ENCODE measurements at places on chromosomes 16 and 17.

DNA sequence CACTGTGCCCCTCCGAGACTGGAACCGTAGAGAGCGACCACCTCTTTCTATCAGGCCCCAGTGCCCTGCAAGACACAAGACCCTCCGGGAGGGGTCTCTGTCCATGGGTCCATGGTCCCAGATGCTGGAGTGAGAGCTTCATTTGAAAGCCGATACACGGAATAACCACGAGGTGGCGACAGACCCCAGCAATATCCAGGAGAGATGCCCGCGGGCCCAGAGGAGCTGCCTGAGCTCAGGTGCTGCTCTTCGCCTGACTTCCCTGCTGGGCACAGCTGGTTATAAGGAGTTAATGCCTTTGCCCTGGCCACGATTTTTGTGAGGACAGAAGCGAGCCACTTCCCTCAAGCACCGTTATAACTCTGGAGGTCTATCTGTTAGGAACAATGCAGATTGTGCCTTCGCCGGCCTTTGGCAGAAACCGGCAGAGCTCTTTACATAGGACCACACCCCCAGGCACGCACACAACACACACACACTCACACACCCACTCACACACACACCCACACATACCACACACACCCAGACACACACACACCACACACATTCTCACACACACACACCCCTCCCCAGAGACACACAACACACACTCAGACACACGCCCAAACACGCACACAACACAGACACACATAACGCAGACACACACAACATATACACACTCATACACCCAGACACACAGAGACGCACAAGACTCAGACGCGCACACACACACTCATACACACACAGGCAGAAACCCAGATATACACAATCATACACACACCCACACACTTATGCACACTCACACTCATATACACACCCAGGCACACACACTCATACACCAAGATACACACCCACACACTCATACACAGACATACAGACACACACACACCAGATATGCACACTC, 436.4 kb downstream of the SOX9 start:
- DNase-seq, result peak; percentile 51

DNA sequence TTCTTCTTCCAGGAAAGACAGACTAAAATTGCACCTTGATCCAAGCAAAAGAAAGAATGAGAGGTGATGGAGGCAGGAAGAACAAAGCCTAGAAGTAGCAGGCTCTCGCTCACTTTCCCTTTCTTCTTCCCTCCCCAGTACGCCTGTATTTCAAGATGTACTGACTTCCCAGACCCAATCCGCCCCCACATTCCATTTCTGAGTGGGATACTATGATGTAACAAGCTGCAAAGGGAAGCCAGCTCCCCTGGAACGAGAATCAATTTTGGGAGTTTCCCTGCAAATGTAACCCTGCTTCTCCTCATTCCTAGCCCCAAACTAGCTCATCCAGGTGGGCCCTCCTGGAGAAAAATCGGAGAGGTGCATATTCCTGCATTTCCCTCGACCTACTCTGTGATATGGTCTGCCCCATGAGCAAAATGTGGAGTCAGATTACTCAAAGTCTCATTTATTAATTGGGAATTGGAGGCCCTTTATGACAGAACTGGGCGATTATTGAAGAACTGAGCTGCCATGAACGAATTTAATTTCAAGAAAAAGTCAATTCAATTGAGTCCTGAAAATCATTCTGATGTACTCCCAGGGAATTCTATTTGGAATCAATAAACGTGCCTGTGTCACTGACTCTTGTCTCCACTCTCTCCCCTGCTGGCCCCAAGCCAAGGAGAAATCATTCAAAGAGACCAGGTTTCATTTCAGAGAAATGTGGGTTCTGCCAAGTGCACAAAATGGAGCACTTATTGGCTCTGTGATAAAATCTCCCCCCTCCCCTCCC, 398.9 kb downstream of the SHISA9 start:
- no peak for DNase-seq

- no peak for DNase-seq
Measured at GRCh38 chr17:58517378-58517927, 3.0 kb upstream of the MTMR4 start.

- peak; percentile 11 for DNase-seq
Measured at GRCh38 chr17:81601525-81602120, 35.3 kb downstream of the NPLOC4 start.

DNA sequence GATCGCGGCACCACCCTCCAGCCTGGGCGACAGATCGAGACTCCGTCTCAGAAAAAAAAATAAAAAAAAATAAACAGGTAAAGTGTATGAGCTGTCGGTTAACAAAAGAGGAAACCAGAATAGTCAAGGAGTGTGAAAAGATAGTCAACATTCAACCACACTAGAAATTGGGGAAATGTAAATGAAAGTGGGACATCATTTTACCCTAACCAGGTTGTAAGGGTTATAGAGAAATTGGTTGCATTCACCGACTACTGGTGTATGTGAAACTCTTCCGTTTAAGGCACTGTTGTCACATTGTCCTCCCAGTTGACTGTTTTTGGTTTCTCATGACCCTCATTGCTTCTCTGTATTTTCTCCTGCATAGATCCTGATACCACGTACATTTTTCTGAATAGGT, 62.8 kb downstream of the RABEP1 start:
- no peak for DNase-seq

DNA sequence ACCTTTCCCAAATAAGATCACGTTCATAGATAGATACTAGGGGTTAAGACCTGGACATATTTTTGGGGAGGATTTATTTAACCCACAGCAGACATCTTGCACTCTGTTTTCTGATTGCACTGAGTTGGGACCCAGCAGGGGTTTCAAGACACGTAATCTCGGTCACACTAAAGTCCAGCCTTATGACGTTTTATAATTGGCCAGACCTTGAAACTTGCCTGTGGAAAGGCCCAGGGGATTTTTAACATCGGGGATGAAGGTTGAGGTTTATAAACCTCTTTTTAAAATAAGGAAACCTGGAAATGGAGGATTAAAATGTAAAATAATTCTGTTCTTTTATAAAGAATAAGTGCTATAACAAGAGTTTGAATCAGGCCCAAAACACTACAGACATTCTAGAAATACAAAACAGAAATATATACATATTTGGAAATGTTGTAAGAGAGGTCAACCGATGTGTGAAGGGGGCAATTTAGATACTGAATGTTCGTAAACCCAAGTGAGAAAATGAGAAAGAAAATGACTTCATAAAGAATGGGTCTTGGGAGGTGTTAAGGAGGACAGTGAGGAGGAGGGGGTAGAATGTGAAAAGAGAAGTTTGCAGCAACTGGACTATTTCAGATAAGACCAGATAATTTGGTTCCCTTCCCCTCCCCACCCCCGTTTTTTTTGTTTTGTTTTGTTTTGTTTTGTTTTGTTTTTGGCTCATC, 61.1 kb upstream of the NOL11 start:
- DNase-seq, result no peak

DNA sequence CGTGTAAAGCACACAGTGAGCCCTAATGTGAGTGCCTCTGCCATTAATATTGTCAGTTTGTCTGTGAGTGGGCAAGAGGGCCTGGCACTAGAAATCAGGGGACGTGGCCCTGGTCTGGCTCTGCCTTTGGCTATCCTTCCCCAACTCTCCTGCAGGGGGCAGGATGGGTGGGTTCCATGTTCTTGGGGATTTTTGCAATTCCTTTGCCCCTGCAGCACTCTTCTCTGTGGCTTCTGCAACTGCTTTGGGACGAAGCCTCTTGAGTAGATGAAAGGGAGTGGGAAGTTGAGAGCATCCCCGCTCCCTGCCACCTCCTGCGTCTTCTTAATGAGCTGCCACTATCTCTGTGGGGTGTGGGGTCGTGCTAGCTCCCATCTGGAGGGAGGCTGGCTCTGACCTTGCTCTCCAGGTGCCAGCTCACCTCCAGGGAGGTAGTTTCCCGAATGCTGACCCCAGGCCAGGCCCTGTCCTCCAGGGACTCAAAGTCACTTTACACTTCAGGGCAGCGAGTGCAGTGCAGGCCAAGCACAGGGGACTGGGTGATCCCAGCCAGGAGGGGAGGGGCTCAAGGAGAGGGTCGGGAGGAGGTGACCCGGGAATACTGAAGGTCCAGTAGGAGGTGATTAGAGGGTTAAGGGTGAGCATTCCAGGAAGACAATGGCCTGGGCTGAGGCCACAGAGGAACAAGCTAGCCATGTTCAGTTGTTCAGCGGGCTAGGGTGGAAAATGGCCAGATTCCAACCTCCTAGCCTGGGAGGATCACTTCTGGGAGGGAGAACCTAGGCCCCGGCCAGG, 121.0 kb upstream of the NLRP1 start:
- DNase-seq, result no peak

DNA sequence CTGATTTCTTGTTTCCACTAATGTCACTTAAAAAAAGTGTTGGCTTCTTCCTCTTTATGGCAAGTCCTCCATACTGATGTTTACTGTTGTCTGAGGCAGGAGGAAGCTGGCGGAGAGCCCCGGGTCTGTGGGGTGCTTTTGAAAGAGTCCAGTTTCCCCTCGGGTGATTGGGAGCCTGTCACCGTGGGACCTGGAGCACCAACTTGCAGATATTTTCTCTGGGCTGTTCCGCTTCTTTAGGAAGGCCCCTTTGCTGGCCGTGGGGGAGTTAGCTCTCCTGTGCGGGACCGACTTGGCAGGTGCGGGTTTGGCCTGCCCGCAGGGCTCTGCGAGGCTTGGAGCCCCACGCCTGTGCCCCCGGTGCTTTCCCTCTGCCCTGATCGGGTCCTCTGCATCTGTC, 3.1 kb downstream of the BANP start:
- no peak for DNase-seq

- DNase-seq, result no peak
Measured at GRCh38 chr17:79832218-79833109, 6.8 kb downstream of the CBX4 start.

DNA sequence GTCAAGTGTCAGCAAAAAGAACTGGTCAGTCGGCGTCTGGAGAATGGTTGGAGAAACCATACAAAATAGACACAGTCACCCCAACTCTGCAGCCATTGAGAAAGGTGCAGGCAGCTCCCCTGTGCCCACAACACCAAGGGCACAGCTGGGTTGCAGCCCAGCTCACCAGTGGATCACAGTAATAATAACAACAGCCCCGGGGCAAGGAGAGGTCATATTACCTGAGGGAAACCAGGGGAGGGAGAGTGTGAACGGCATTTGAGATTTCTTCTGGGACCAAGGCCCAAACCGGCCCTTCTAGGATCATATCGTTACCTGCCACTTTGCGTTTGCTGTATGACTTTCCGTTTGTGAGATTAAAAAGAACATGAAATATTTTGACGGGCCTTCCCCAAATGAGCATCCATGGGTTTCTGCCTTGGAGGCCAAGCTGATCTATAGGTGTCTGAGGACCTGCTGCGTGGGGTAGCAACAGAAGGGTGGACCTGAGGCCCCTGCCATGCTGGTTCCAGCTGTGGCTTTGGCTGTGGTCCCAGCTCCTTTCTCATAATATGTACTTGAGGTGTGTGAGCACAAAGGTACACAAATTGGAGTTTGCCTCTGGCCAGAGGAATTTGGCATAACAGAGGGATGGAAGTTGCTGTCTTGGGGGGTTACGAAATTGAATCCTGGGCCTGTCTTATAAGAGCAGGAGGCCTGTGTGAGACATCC, 154.6 kb downstream of the CMIP start:
- DNase-seq, result no peak

DNA sequence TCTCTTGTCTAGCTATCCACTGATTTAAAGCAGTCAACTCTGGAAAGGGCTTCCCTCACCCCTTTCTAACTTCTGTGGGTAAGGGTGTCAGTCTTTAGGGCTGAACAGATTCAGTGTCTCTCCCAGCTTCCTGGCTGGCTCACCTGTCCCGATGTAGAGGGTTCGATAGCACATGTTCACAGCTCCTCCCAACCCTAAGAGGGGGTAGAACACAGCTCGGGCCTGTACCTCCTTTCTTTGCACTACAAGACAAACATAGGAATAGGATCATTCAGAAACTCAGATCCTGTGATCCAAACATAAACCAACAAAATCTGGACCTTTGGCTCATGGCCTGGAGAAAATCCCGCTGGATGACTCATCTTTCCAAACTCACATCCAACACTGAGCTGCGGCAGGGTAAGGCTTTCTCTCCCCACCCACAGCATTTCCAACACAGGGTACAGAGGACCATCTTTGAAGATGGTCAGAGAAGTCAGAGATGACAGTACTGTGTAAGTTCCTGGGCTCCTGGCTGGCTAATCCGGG, 5.8 kb upstream of the DHRS13 start:
- DNase-seq, result no peak

DNA sequence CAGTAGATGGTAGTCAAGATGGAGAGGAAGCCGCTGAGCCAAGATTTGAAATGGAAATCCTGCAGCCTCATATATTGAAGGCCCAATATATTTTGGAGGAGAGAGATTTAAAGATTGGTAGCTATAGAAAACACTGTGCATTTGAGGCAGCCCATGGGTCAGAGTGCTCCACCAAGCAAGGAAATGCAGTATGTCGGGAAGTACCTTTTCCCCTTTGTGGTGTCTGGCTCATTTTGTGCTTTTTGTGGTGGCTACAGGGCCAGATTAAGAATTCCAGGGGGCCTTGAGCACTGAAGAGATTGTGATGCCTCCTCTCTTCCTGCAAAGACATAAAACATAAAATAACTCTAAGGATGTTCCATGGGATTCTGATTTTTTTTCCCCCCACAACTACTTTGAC, 39.6 kb downstream of the CDRT15 start:
- DNase-seq, result no peak

- no peak for DNase-seq
Measured at GRCh38 chr16:89192956-89193575, 7.3 kb downstream of the SLC22A31 start.

GRCh38 chr16:82953517-82953916, 326.7 kb downstream of the CDH13 start:
- no peak for DNase-seq

DNA sequence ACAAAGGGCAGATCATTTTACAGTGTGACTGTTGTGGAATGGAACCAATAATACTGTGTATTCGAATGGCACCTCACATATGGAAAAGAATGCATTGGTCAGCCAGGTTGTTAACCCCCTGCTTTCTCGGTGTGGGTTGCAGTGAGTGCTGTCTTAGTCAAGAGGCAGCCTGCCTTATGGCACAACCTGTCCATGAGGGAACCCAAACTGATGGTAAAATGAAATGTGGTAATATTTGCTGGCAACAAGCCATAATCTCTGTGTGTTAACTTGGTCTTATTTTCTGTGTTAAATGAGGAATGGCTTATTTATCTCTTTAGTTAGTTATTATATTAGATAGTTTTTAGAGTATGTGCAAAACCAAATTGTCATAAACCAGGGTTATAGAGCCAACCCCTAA, 81.6 kb downstream of the TMC6 start:
- no peak for DNase-seq

DNA sequence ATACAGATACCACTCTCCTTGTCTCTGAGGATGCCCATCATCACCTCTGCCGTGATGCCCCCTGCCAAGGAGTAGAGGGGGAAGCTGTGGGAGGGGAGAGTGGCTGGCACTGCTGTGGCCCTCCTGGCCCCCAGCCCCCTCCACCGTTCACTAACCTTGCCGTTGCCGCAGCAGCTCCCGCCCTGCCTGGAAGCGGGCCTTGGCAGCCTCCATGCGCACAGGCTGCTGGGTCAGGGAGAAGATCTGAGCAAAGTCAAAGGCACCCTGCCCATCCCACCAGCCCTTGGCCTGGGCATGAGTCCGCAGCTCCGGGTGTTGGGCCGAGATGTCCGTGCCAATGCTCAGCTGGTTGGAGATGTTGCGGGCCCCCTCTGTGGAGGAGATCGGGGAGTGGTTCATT, 2.4 kb downstream of the SCRN2 start:
- DNase-seq, result no peak

- DNase-seq, result no peak
Measured at GRCh38 chr17:57394375-57394774, 138.1 kb downstream of the MSI2 start.

- no peak for DNase-seq
Measured at GRCh38 chr17:56367366-56367765, 214.1 kb downstream of the ANKFN1 start.

GRCh38 chr17:38874505-38875400, 4.9 kb downstream of the LASP1 start:
- no peak for DNase-seq
